ENCODE measurements at places on chromosomes 12 and 14.

DNA sequence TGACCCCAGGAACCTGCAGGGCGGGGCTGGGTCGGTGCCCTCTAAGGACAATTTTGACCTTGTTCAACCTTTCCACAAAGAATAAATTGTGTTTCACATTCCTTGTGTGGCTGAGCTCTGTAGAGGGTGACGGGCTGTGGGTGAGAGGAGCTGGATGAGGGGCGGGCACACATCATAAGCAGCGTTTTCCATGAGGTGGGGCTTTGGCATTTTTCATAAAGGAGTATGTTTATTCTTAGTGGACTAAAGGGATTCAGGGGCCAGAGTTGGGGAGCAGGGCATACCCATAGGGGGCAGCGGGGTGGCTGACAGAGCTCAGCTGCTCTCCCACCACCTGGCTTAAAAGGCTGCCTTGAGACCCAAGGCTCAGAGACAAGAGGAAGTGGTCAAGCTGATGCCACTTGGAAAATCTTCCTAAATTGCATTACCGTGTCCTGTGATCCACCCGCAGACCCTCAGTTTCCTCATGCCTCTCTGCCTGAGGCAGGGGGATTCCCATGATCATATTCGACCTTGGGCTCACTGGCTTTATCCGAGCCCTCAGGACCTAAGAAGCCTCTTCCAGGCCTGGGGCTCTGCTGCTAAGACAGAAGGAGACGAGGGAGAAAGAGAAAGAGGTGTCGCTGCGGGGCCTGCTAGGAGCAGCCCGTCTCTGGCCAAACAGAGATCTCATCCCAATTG is 11.4 kb downstream of the MMP14 start:
- DNase-seq: no peak

GRCh38 chr12:90407841-90408240 is 547.1 kb downstream of the CCER1 start:
- no peak for DNase-seq

DNA sequence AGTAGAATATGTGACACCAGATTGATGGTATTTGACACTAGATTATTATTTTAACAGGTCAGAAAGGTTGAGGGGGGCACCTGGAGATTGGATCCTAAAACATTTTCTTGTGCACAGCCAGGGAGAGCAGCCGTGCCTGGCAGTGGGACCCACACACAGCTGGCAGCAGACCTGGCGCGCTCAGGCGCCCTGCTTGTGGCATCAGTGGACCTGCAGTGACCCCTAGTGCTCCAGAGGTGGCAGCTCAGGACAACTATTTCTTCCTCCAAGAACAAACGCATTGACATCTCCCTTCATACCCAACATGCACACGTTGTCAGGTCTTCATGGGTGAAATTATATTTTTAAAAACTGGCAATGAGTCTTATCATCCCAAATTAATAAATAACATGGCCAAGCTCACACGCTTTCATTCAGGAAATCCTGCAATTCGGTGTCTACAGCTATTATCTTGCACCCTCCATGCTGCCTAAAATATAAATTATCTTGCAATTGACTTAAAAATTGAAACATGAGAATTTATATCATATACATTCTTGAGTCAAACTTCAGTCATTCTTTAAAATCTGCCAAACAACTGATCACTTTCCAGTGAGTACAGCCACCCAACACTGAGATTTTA is 7.7 kb upstream of the TMEM132D start:
- no peak for DNase-seq

GRCh38 chr12:102433304-102433703 is 47.1 kb downstream of the IGF1 start:
- DNase-seq: no peak

- no peak for DNase-seq
These were observed 3.2 kb downstream of the KDM2B start for GRCh38 chr12:121577443-121578180.
